ENCODE measurements at places on chromosomes 2 and 18.

GRCh38 chr2:216312441-216312840, 59.8 kb downstream of the MARCHF4 start:
- H3K4me1 ChIP-seq: no peaks in the 10 kb centered on the region
- no peak for DNase-seq
- peaks cover 10% of the 10 kb centered on the region for H3K27me3 ChIP-seq
- no peaks in the 10 kb centered on the region for H3K36me3 ChIP-seq
- H3K27ac ChIP-seq: no peak overlapping the region
- H3K4me3 ChIP-seq: no peak overlapping the region

- H3K27ac ChIP-seq: no peak overlapping the region
- DNase-seq: no peak
- no peak overlapping the region for H3K4me3 ChIP-seq
These were observed 11.9 kb upstream of the DNAH7 start for GRCh38 chr2:196080526-196080925.

- DNase-seq: no peak
- no peaks in the 10 kb centered on the region for H3K4me1 ChIP-seq
- no peak overlapping the region for H3K4me3 ChIP-seq
- no peaks in the 10 kb centered on the region for H3K36me3 ChIP-seq
- H3K27me3 ChIP-seq: no peaks in the 10 kb centered on the region
These were observed 110.8 kb downstream of the FMNL2 start for GRCh38 chr2:152445791-152446201.

- no peak for DNase-seq
- H3K27ac ChIP-seq: no peak overlapping the region
- H3K4me3 ChIP-seq: no peak overlapping the region
- H3K4me1 ChIP-seq: no peaks in the 10 kb centered on the region
- H3K27me3 ChIP-seq: no peaks in the 10 kb centered on the region
- peaks cover 19% of the 10 kb centered on the region for H3K36me3 ChIP-seq
These were observed 126.2 kb downstream of the EHBP1 start for GRCh38 chr2:62831729-62832128.

DNA sequence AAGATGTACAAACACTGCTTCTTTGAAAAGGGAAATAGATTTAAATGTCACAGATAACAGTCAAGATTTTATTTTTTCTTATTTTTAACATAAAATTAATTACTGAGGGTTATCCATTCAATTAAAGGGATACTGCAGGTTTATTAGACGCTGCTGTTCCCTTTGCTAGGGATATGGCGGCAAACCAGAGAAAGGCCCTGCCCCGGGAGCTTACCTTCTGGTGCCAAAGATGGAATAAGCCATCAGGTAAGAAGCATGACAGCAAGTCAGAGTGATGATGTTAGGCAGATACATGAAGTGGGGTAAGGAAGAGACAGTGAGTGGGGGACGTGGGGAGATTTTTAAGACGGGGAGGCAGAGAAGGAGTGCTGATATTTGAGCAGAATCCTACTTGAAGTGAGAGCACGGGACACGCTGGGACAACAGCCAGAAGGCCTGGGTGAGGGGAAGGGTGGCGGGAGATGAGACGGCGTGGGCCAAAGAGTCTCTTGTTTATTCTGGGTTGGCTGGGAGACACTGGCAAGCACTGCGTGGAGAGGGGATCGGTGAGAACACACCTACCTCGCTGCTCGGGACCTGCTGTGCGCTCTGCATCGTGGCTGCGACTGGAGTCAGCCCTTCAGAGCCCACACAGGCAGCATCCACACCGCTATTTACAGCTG, 250.5 kb upstream of the TMEM200C start:
- H3K27ac ChIP-seq: no peak overlapping the region
- H3K4me3 ChIP-seq: no peak overlapping the region
- H3K27me3 ChIP-seq: no peaks in the 10 kb centered on the region
- no peaks in the 10 kb centered on the region for H3K4me1 ChIP-seq
- DNase-seq: no peak
- no peaks in the 10 kb centered on the region for H3K36me3 ChIP-seq

DNA sequence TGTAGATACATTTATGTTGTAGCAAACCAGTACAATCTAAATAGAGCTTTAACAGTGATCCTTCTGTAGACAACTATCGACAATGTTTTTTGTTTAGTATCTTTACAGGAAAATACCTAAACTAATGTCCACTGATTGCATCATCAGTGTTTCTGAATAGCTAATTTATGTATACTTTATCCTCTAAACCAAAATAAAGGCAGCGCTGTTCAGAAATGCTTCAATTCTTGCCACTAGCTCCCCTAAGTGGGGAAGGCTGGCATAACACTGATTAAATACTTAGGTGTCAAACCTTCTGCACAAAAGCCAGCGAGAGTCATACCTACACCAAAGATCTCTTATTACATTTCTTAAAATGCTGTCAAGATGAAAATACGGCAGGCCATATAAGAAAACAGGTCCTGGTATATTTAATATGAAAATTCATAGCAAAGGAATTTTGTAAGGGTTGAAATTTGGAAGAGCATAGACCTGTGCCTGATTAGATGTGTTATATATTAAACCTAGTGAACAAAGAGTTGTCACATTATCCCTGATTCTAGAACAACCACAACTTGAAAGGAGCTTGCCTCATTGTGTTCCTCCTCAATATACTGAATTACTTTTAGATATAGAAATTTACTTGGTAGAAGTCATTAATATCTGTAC, 1693.4 kb upstream of the SLC39A10 start:
- H3K27ac ChIP-seq: no peak overlapping the region
- DNase-seq: no peak
- H3K36me3 ChIP-seq: no peaks in the 10 kb centered on the region
- H3K27me3 ChIP-seq: no peaks in the 10 kb centered on the region
- H3K4me1 ChIP-seq: no peaks in the 10 kb centered on the region
- H3K4me3 ChIP-seq: no peak overlapping the region

DNA sequence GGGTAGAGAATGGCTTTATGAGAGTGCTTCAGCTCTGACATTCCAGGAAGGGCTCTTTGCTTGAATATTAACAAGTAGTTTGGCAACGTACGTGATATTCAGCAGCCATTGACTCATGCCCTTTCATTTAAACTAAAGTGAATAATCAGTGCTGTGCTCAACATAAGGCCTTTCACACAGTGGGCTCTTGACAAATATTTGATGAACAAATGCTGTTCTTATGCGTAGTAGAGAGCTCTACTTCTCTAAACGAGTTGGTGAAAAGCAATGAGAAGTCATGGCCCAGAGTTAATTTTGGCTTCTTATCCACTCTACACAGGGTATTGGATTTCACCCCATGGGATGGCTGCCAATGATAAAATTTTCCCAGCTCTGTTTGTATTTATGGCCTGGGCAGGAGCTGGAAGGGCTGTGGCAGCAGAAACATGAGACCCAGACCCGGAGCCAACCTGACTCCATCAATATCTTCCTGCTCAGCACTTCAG, 338.9 kb downstream of the CCDC85A start:
- H3K27me3 ChIP-seq: no peaks in the 10 kb centered on the region
- no peak for DNase-seq
- H3K4me3 ChIP-seq: no peak overlapping the region
- no peak overlapping the region for H3K27ac ChIP-seq
- no peaks in the 10 kb centered on the region for H3K36me3 ChIP-seq
- no peaks in the 10 kb centered on the region for H3K4me1 ChIP-seq

DNA sequence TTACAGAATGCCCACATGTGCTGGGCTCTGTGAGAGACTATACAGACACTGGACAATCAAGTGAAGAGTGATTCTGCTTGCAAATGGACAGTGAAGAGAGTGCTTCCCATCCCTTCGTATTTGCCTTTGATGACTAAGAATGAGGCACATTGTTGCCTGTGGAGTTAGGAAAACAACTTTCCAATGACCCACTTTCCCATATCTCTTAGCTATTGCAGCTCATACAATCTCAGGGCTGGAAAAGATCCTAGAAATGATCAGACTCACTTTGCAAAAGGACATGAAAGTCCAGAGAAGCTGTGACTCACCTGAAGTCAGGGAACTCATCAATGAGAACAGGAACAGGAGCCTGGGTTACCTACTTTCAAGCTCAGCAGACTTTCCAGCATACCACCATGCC, 440.5 kb upstream of the TCF4 start:
- no peaks in the 10 kb centered on the region for H3K27me3 ChIP-seq
- no peak overlapping the region for H3K27ac ChIP-seq
- H3K4me1 ChIP-seq: no peaks in the 10 kb centered on the region

DNA sequence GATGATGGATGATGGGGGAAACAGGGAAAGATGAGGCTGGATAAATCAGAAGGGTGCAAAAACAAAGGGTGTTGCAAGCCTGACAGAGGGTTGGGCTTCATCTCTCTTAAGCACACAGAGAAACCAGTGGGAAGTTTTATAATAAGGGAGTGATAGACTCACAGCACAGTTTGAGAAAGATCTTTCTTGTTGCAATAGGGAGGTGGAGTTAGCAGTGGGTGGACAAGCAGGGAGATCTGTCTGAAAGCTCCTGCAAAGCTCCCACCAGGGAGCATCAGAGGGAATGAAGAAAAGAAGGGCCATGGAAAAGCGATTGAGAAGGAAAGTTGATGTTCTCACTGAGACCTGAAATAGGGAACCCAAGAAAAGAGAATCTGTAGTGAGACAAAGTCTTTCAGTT, 64.9 kb downstream of the BOD1L2 start:
- peaks cover 31% of the 10 kb centered on the region for H3K27me3 ChIP-seq
- H3K36me3 ChIP-seq: no peaks in the 10 kb centered on the region
- H3K4me1 ChIP-seq: peaks cover 5% of the 10 kb centered on the region
- no peak for DNase-seq

Measured in activated naive CD4-positive, alpha-beta T cell treated with anti-CD3 and anti-CD28 coated beads, Interleukin-2, amount 10 ng/mL, durations not matched to agents 7 days and 5 days (primary cell).